DMS53 (cell line): ENCODE measurements at places on chromosomes 1 and 21.

- DNase-seq: peak; percentile 94
Observed at GRCh38 chr1:22347854-22348760, 103.5 kb upstream of the ZBTB40 start.

DNA sequence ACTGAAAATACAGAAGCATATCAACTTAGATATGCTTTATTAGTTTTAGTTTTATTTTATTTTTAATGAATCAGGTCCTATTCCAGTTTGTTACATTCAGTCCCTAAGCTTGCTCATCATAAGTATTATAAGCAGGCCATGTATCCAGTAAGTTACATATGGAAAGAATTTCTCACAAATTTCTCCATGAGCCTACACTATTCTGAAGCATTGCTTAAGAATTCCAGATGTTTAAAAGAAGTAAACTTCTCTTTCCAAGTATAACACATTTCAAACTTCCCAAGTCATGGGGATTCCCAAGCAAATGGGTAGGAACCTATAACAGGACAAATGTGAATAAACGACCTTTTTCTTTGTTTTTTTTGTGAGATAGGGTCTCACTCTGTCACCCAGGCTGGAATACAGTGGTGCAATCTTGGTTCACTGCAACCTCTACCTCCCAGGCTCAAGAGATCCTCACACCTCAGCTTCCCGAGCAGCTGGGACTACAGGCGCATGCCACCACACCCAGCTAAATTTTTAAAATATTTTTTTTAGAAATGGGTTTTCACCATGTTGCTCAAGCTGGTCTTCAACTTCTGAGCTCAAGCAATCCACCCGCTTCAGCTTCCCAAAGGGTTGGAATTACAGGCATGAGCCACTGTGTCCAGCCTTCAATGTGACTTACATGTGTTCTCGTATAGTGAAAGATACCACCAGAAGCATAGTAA lies 39.0 kb downstream of the ST7L start:
- no peak for DNase-seq

GRCh38 chr1:208344202-208344857 lies 100.1 kb upstream of the PLXNA2 start:
- DNase-seq: no peak

- no peak for DNase-seq
Observed at GRCh38 chr1:66563094-66563800, 29.3 kb downstream of the SGIP1 start.

- no peak for DNase-seq
Observed at GRCh38 chr1:85172684-85173337, 28.0 kb downstream of the SYDE2 start.

- peak; percentile 80 for DNase-seq
Observed at GRCh38 chr1:21669258-21670058, at the start of gene RAP1GAP. RAP1GAP (minus strand) TSS chr1:21669357; CDS start chr1:21620032, 49,325 bp downstream.

- no peak for DNase-seq
Observed at GRCh38 chr1:21734526-21734925, 48.4 kb downstream of the USP48 start.

GRCh38 chr21:41993744-41994143 lies 16.4 kb downstream of the ZBTB21 start:
- DNase-seq: no peak

GRCh38 chr21:15775981-15776380 lies 46.2 kb downstream of the USP25 start:
- DNase-seq: no peak
